ENCODE measurements at places on chromosomes 11 and 22.
A peak's percentile ranks its signal among the peaks of the same experiment; 100 is the strongest.

- DNase-seq: no peak
Measured at GRCh38 chr11:125397421-125397820, 98.6 kb downstream of the FEZ1 start.

DNA sequence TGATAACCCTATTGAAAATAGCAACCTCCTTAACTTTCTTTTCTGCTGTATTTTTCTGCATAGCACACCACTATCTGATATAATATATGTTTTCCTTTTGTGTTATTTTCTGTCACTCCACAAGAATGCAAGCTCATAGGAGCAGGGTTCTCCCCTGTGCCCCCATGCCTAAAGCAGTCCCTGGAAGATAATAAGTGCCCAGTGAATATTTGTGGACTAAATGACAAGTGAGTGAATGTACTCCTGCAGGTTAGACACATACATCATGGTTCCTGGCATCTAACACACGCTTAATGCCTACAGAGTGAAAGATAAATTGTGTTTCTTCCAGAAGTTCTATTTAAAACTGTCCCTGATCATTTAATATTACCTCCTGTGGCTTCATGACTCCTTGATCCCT lies 23.9 kb upstream of the OR9Q2 start:
- no peak for DNase-seq

- no peak for DNase-seq
Measured at GRCh38 chr11:27916541-27917100, 191.3 kb downstream of the KIF18A start.

- no peak for DNase-seq
Measured at GRCh38 chr11:35916270-35916669, 27.6 kb upstream of the LDLRAD3 start.

- DNase-seq: no peak
Measured at GRCh38 chr11:7964873-7965272, 374 bp downstream of the NLRP10 start.

- no peak for DNase-seq
Measured at GRCh38 chr22:39996732-39997131, 2.0 kb downstream of the FAM83F start.

- DNase-seq: no peak
Measured at GRCh38 chr11:4006946-4007680, 87.5 kb upstream of the RRM1 start.

DNA sequence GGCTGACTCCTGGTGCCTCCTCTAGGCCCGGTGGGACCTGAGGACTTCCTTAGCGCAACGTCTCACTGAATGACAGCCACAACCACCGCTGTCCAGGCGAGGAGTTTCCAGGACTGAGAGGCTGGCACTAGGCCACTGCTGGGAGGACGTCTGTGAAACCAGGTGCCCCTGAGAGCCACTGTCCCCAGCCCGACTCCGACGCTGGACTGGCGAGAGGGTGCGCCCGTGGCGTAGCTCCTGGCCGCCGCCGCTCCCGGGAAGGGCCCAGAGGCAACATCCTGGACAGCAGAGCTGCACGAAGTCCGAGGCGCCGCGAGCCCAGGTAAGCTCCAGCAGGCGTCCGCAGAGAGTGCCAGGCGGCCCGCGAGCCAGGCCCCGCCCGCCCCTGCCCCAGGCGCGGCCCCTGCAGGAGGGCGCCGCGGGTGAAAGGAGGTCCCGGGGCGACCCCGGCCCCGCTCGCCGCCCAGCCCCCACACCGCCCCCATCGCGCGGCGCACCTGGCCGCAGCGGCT lies 525 bp downstream of the DGCR2 start:
- peak; percentile 24 for DNase-seq

GRCh38 chr11:112364962-112365481 lies 104.4 kb upstream of the PLET1 start:
- DNase-seq: no peak

GRCh38 chr11:75810637-75811390 lies 4.2 kb upstream of the UVRAG start:
- DNase-seq: no peak

GRCh38 chr11:9052316-9052715 lies 39.1 kb downstream of the SCUBE2 start:
- DNase-seq: no peak

DNA sequence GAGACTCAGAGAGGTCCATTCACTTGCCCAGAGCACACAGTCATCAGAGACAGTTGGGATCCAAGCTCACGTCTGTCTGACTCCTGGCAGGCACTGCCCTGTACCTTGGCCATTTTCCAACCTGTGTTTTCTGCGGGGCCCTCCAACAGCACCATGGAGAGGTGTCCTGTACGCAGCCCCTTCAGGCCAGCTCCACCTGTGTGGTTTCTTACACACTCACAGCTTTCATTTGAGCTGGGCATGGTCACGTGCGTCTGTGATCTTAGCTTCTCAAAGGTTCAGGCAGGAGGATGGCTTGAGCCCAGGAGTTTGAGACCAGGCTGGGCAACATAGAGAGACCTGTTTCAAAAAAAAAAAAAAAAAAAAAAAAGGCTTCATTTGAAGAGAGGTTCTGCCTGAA lies 24.4 kb downstream of the TOM1 start:
- DNase-seq: no peak

DNA sequence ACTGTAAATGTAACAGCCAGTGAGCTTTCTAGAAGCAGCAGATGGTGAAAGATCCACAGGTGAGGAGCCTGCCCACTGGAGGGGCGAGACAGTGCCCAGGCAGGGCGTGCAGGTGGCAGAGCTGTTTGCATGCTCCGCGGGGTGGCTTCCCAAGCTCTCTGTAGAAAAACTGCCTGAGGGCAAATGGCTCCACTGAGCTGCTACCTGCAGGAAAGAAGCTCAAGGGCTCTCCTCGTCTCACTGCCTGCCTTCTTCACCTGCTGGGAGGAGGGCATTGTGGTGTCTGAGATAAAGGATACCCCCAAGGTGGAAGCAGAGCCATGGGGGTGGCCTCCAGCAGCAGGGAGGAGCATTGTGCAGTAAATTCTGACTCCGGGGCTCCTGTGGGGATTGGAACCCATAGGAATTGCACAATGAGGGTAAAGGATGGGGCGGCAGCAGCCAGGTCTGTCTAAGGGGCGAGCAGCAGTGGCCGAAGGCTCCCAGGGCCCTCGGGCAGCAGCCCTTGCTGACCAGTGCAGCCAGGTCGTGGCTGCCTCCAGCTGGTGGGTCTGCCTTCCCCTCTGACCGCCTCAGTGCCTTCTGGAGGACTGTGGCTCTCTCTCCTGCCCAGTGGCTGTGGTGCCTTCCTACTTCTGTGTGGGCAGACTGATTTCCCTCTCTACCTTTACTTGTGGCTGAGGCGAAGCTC lies 28.0 kb upstream of the CABP7 start:
- DNase-seq: no peak

DNA sequence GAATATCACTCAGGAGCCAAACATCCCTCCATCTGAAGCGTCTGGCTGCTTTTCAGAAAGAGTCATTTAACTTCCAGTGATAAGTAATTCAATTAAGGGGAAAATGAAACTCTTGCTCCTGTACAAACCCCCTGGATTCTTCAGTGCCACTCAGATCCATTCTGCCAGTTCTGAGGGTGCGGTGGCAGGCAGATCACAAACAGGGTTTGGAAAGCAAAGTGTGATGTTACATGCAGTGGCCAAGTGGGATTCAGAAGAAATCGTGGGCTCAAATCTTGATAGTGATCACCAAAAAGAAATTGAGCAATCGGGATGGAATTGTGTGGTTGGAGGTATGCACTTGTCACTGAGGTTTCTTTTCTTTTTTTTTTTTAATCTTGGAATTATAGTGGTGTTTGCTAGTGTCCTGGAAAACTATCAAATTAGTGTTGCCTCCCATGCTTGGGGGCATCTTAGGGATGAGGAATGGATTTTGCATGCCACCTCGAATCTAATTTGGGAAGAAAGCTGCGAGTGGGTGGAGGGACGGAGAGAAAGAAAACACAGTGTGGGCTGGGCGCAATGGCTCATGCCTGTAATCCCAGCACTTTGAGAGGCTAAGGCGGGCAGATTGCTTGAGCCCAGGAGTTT lies 22.5 kb upstream of the RTL6 start:
- DNase-seq: no peak

- DNase-seq: no peak
Measured at GRCh38 chr11:122979815-122980595, 1.6 kb downstream of the BSX start.

DNA sequence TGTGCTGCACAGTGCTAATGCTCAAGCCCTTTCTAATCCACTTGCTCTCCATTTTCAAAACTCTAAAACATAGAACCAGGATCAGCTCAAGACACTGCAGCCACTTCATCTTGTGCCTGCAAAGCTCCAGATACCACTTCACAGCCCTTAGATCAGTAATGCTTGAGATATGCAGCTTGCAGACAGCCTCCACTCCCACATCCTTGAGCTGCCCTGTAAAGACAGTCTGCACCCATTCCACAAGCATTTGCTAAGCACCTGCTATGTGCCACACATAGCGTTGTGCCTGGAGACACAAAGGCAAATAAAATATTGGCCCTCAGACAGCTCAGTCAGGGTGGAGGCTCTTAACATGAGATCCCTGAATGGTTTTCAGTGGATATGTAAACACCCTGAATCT lies 192.5 kb upstream of the SNX19 start:
- no peak for DNase-seq

GRCh38 chr11:59615120-59615636 lies 396 bp downstream of the OSBP start:
- no peak for DNase-seq

Measured in KG1 (cell line).